ENCODE measurements at places on chromosomes 7 and 10.

DNA sequence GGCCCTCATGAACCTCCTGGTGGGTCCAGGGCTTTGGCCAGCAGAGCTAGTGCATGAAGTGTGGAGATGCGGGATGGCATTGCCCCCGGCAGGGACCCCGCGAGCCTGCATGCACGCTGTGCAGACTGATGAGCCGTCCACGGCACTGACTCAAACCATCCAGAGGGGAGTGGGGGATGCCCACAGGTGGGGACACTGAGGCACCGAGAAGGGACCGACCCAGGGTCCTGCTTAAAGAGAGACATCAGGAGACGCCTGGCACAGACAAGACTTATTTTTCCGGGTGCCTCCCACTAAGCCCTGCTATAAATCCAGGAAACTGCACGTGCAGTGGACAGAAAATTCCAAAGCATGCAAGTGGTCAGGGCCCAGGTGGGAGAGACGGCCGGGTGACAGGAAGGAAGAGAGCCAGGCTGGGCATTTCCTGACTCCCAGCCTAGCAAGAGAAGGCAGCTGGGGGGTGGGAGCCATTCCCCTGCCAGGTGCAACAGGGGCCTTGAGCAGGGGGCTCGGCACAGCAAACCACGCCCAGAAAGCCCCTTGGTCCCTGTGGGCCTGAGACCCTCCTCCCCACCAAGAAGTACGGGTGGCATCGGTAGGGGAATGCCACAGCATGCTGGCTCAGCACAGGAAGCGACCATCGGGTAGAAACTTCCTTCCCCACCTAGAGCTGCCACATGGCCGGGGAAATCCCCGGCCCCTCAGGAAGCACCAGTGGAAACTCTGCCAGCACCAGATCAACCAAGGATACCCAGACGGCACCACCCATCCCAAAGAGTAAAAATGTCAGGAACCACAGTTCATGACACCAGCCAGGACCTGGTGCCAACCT, 91.5 kb downstream of the FOXL3 start:
- no peak for DNase-seq

GRCh38 chr10:8462565-8462964, 408.1 kb downstream of the GATA3 start:
- peak; percentile 33 for DNase-seq

GRCh38 chr10:51934373-51934772, 235.0 kb upstream of the CSTF2T start:
- no peak for DNase-seq

GRCh38 chr7:123816916-123817315, 28.1 kb upstream of the HYAL4 start:
- no peak for DNase-seq

- DNase-seq = peak; percentile 27
These were observed 64.3 kb downstream of the PDGFA start for GRCh38 chr7:455110-455928.

DNA sequence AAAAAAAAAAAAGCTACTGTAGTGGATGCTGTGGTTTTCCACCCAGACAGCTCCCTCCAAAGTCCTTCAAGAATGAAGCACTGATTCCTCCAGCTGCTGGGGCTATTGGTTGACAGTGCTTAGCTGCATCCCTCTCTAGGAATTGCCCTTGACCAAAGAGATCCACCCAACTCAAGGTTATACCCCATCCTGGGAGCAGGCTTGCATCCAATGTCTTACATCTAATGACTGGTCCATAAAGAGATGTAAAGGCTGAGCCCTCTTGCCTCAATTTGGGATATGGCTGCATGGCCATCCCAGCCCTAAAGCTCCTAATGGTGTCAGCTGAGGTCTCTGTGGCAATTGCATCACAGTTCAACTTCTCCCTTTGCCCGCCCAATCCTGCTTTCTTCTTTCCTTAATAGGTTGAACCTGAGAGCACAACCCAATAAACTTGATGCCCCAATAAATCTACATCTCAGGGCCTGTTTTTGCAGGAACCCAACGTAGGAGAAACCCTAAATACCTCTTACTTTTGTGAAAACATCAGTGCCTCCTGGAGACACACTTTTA, 4.4 kb downstream of the GPR37 start:
- DNase-seq = no peak

DNA sequence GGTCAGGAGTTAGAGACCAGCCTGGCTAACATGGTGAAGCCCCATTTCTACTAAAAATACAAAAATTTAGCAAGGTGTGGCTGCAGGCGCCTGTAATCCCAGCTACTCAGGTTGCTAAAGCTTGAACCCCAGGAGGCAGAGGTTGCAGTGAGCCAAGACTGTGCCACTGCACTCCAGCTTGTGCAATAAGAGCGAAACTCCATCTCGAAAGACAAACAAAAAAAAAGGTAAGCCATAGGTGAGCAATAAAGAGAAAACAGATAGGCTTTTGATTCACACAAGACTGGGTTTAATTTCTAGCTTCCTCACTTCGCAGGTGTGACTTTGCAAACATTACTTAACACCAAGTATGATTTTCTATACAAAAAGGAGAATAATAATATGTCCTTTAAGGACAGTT, 72.3 kb upstream of the ACBD5 start:
- no peak for DNase-seq

GRCh38 chr10:12025591-12025990, 17.0 kb downstream of the UPF2 start:
- DNase-seq = no peak

DNA sequence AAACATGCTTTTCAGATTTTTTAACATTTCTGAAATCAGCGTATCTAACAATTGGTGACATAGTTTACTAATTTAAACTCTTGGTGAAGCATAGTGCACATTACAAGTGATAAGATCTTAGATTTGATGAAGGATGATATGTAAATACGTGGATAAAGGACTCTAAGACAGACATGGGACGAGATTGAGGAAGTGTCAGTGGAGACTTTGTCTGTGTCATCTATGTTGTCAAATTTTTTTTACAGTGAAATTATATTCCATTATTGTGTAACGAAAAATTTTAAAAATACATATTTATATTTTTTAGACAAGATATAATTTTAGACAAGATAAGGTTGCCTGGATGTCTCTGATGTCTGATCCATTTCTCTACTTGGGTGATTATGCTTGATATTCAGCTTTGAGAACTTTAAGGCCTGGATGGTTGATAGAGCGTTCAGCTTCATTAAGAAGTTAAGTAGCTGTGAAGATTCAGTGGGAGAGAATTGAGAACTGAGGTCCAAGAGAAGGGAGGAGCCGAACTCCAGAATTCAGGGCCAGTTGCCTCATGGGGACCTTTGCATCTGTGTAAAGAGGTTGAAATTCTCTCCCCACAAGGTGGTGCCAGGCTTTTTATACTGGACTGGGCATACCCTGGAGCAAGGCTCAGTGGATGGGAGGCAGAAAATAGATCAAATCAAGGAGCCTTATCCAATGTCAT, 62.7 kb downstream of the KAT6B start:
- DNase-seq = no peak

GRCh38 chr7:3067193-3067592, 23.5 kb upstream of the CARD11 start:
- no peak for DNase-seq

DNA sequence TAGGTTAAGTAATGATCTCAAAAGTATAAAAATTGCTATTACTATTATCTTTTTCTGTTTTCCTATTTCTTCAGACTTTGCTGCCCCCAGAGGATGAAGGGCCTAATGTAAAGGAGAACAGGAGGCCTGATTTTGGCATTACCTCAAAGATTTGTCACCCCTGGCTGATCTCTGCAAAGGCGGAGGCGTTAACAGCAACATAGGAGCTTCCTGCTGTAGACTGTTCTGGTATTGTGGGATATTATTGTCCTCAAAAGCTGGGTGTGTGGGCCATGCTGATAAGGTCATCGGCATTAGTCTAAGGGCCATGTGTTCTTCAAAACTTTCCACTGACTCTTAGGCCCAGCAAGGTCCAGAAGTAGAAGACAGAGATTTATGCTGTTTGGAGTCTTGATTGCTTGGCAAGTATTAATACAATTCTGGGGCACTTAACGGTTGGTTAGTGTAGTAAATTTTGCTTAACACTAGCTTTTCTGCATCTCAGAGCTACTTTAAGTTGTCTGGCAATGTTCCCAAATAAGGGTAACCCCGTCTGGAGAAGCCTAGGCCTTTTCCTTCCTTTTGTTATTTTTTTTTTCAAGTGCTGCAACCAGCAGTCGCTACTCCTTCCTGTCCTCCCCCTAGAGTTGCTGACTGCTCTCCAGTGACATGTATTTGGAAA, 14.0 kb upstream of the ENTPD1 start:
- DNase-seq = peak; percentile 12

GRCh38 chr7:138032770-138033169, 30.9 kb upstream of the CREB3L2 start:
- no peak for DNase-seq

- DNase-seq = peak; percentile 5
These were observed 273.9 kb downstream of the TSPAN12 start for GRCh38 chr7:120583899-120584586.

DNA sequence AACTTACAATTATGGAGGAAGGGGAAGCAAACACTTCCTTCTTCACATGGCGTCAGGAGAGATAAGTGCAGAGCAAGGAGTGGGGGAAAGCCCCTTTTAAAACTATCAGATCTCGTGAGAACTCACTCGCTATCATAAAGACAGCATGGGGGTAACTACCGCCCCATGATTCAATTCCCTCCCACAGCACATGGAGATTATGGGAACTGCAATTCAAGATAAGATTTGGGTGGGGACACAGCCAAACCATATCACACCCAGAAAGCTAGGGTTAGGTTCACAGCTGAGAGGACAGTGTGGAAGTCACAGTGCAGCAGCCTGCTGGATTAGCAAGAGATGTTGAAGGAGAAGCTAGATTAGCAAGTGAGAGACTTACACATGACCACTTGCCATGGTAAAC, 81.6 kb downstream of the CRTAC1 start:
- DNase-seq = no peak

DNA sequence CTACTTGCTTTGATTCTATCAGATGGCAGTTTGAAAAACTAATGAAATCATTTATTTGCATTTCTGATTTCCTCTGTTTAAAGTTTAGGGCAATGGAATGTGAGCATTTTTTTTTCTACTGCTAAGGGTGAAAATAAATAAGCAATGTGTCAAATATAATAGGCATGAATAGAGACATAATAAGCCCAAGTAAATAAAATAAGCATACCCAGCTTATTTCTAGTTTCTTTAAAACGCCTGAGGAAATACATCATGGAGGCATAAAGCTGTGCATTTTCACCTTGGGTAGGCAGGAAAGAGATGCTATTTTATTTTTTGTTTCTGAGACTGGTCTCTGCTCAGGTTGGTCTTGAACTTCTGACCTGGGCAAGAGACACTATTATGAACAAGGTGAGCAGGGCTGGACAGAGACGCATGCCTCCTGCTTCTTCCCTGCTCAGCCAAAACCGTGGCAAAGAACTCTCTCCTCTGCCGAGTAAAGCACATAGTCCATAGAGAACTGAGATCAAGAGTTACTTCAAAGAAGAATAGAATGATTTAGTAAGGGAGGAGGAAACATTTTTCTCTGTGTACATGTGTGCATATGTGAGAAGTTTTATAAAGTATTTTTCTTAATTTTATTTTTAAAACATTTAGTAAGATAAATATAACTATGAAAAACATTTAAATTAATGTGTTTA, 138.1 kb downstream of the GNAI1 start:
- no peak for DNase-seq

DNA sequence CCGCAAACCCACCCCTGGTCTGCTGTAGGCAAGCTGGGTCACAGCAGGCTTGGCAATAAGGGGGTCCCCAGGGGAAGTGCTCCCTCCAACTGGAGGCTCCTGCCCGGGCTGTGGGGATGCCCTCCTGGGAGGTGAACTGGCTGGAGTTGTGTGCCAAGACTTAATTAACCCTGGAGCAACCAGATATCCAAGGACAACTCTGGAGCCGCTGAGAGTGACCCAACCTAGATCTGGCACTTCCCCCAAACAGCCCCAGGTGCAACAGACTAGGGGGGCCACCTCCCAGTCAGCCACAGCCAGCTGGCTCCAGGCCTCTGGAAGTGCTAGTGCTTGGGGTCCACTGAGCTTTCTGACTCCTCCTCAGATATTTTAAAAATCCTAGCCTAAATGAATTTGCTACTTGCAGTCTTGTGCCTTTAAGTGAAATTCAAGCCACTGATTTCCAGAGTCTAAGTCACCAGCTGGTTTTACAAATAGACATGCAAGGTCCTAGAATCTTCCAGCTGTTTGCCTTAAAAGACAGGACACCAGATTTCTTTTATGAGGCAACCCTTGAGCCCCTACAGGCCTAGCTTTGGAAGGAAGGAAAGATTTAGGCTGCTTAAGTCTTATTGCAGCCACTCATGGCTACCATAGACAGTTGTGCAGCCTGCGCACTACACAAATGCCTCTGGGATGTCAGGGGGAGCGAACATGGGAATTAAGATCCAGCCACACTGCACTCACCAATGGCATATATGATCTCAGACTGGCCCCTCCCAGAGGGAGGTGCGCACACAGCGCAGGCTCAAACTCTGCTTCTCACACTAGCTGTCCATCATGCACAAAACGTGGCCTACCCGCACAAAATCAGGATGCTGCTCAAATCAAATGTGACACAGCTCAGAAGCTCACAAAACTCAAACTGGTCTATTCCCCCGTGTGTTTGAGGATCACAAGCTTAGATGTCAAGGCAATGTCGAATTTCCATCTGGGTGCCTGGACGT, 42.6 kb upstream of the MYL10 start:
- no peak for DNase-seq

GRCh38 chr7:75596727-75597614, 104.9 kb downstream of the SPDYE5 start:
- DNase-seq = peak; percentile 44

GRCh38 chr7:158281441-158281840, 306.2 kb downstream of the PTPRN2 start:
- no peak for DNase-seq

- no peak for DNase-seq
These were observed 99.2 kb upstream of the MALRD1 start for GRCh38 chr10:18949391-18949790.

GRCh38 chr10:101693978-101694673, 844 bp downstream of the FBXW4 start:
- DNase-seq = peak; percentile 67

- DNase-seq = no peak
These were observed 109.7 kb downstream of the VIPR2 start for GRCh38 chr7:159034988-159035387.

- no peak for DNase-seq
These were observed 201.2 kb upstream of the SEMA3E start for GRCh38 chr7:83850125-83850524.

- DNase-seq = no peak
These were observed 353.0 kb downstream of the PARD3 start for GRCh38 chr10:34462056-34462455.

DNA sequence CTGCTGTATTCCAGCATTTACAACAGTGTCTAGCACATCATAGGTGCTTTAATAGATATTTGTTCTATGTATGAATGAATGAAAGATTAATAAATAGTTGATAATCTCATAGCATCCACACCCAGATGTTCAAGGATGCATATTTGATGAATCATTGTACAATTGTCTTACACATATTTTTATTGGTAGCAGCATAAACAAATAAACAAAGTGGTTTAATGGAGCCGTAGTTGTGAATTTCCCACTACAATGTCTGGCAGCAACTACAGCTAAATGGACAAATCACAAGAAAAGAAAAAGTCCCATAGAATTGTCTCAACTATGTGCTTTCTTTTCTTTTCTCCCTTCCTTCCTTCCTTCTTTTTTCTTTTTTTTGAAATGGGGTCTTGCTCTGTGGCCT, 150.8 kb downstream of the NRP1 start:
- DNase-seq = no peak

Data from mammary epithelial cell (primary cell).